ENCODE measurements at places on chromosomes 2 and 18.

- no peak for DNase-seq
These were observed 31.7 kb downstream of the SLC40A1 start for GRCh38 chr2:189548666-189549448.

DNA sequence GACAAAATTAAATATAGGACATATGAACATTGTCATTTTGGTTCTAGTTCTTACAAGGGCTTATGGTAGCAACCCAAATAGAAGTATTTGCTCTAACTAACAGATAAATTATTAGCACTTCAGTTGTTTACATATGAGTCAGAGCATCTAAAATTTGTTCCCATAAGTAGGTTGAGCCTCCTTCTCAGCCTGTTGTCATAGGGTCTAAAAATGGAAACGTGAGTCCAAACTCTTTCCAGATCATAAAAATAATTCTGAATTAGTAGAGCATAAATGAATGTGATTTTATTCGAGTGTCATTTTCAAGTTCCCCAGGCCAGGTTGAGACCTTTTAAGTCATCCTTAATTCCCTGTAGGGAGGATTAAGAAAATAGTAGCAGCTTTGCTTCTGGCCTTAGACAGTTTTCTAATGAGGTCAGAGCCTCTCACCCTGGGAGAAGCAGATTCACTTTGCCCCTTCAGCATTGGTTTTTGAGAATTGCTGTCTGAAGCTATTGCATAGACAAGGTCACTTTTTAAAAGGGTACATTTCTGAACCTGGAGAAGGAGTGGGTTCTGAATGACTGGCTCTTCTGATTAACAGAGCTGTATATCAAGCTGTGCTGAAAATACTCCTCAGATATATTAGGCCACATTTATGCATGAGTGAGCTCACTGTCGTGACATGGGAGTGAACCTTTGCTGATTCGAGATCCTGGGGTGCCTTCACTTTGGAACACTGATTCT is 164.3 kb downstream of the NEDD4L start:
- DNase-seq = no peak

DNA sequence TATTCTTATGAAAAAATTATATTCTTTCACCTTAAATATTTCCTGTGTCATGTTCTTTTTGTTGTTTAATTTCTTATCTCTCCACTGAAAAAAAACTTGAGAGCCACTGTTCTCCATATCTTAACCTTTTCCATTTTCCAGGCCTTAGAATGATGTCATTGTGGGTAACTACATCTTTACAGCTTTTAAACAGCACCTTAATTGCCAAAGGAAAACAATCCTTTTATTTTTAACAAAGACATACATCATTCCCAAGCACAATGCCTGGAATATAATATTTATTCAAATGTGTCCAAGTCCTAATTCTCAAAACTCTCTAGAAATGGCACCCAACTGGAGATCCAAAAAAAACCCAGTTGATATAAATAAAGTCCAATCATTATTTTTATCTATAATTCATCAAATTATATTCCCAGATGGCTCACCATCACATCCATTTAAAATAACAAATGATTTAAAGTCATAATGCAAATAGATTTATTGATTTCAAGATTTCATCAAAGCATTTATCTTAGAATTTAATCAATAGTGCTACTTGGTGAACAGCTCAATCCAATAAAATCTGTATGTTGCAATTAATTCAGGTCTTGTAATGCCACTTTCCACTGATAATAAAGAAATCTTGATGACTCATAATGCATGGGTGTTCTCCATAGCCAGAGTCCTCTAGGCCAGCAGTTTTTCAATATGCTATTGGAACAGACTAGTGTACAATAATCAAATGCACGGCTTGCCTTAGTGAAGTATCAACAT is 107.1 kb upstream of the MAPRE2 start:
- no peak for DNase-seq

GRCh38 chr18:58522132-58522531 is 106.8 kb downstream of the ALPK2 start:
- no peak for DNase-seq

DNA sequence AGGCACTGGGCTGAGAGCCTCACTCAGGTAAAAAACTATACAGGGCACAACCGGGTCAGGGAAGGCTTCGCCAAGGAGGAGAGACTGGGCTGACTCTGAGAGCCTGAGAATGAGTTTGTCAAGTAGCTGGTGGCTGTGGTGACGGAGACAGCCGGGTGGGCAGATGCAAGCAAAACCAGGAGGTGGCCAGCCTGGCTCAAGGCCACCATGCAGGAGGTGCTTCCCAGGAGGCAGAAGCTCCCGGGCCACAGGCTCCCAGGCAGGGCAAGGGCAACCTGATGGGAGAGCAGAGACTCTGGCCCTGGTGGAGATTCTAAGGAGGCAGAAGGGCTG is 2.9 kb upstream of the INHBB start:
- no peak for DNase-seq

DNA sequence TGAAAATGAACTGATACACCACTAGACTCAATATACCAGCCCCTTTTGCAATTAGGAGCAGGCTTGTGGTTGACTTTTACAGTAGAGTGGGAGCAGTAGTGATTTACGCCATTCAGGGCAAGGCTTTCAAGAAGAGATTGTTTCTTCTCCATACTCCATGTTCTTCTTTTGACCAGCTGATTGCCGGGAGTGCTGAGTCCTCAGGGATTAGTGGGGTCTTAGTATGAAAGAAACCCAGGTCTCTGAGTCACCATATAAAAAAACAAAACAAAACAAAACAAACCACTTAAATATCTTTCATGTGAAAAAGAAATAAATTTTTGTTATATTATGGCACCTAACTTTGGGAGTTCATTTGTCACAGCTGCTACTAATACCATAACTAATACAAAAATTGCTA is 465.6 kb upstream of the TRIB2 start:
- no peak for DNase-seq

GRCh38 chr2:203999835-204000234 is 63.3 kb downstream of the ICOS start:
- DNase-seq = no peak

DNA sequence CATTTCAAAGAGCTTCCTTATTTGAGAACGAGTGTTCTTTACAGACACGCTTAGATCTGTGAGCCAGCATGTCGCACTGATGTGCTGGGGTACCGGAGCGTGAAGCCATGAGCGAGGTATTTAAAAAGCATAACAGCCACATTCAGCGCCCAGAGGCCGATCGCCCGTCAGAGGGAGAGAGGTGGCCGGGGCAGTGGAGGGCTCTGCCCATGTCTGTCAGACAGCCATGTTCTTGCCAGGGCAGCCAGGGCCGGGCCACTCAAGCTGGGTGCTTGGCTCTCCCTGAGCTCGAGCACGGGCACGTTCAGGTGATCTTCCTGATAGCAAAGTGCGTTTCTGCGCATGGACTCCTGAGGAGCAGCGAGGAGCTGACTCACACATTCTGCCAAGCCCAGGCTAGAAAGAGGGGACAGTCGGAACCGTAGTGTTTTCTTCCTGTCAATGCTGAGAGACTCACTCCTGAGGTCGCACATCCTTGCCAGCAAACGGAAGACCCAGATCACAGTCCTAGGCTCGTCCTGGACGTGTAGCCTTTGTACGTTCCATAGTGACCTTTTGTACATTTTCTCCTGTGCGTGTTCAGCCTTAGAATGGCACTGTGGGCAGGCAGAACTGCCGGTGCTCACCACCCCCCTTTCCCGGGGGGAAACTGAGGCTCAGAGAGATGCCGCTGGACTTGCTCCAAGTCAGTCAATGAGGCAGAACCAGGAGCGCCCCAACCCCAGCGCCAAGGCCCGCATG is 100.7 kb downstream of the NFATC1 start:
- DNase-seq = no peak

DNA sequence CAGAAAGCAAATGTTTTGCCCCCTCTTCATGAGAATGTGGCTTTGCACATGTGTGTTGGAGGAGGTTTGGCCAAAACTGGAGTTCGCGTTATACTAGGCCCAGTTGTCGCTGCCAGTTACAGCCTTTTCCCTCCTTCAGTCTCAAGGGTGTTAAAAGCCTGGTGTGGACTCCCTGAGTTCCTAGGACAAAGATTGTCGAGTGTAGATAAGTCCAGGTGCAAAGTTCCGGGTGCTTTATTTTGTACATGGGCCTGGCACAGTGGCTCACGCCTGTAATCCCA is 542 bp upstream of the RNF103 start:
- DNase-seq = no peak

DNA sequence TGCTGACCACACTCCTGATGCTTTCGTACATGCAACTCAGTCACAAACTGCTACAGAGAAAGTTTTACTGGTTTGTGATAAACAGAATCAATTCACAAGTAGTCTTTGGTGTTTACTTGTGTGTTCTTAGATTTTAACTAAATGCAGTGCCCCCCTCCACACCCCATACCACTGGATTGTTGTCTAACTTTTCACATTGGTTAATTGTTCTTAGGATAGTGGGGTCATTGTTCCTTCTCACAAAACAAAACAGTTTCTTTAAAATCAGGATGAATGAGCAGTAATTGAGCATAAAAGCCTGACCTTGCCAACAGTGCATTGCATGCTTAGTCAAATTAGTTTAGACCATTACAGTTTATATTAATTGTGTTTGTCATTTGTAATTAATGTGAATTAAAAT is 14.1 kb upstream of the PNPT1 start:
- DNase-seq = no peak

- no peak for DNase-seq
These were observed 21.4 kb downstream of the SP3 start for GRCh38 chr2:173943738-173944137.

DNA sequence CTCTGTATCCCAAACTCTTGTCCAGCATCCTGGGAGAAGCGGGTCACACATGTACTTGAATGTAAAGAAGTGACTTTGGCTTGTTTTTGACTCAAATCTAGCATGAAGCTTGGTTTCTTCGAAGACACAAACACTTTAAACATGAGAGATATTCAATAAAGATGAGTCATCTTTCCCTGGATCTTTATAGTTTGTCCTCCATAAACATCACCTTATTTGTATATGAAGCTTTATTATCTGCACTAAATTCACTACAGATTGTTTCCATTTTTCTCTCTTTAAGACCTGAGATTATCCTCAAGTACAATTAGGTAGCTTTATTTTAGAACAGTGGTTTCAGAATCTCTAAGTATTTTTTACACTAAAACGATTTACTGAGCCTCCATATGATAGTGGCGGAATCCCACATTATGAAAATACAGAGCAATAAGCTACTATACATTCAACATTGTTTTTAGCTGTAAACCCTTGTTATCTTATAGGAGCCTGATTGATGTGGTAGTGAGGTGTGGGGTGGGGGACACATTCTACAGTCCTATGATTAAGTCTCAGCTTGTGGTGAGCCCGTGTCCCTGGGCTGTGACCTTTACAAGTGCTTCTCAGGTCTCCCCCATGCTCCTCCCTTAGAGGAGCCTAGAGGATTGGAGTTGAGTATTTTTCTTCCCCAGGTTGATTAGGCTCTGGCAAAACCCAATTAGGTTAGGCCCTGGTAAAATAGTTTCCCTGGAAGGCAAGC is 79.6 kb upstream of the RAPGEF4 start:
- no peak for DNase-seq

- no peak for DNase-seq
These were observed 48.5 kb upstream of the ALKAL2 start for GRCh38 chr2:336360-336759.

DNA sequence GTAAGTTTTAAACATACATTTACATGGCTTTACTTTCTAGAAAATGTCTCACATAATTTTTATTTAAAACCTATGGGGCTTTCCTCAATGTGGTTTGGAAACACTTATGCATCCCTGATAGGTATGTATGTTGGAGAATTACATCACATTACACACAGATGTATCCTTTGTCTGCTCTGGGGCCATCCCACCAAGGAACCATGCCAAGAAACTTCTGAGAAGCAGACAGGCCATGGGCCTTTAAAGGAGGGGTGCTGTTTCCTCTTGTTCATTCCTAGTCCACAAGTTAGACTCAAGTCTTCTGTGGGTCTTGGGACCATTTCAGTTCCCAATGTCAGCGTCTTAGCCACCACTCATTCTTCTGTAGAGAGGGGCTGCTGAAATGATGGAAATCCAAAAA is 162.0 kb upstream of the SETBP1 start:
- DNase-seq = no peak

DNA sequence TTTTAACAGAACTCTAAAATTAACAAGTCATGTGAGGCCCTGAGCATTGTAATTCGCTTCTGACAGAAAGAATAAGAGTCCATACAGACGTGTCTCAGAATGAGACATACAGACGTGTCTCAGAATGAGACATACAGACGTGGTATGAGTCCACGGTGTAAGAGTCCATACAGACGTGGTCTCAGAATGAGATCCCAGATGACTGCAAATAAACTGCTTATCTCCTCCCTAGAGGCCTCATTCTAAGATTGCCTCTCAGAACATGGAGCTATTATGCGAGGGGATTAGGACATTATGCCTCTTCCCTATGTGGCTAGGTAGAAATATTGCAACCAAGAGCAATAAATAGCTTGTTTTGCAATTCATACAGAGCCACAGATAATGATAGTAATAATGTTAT is 63.9 kb downstream of the NEB start:
- no peak for DNase-seq

DNA sequence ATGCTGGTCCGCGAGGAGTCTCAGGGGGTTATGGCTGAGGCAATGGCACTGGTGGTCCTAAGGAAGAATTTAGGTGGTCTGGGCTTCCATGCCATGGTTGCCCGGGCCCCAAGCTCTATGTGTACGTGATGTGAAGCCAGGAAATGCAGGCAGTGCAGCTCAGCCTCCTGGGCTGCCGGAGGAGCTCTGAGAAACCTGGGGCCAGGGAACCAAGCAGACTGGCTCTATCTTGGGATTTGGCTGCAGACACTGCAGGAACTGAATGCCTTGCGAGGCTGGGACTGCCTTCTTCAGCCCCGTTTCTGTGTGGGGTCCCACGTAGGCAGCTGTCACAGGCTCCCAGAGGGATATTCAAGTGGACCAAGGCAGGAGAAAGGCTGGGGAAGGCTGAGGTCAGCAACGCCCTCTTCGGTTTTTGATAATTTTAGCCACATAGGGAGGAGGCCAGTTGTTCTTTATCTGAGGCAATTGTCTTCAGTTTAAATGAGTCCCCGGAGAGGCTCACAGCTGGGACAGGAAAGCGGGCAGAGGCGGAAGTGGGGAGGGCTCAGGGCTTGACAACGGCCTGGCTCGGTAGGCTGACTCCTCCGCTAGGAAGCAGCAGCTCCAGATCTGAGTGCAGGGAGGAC is 77.7 kb downstream of the RHOB start:
- DNase-seq = no peak

DNA sequence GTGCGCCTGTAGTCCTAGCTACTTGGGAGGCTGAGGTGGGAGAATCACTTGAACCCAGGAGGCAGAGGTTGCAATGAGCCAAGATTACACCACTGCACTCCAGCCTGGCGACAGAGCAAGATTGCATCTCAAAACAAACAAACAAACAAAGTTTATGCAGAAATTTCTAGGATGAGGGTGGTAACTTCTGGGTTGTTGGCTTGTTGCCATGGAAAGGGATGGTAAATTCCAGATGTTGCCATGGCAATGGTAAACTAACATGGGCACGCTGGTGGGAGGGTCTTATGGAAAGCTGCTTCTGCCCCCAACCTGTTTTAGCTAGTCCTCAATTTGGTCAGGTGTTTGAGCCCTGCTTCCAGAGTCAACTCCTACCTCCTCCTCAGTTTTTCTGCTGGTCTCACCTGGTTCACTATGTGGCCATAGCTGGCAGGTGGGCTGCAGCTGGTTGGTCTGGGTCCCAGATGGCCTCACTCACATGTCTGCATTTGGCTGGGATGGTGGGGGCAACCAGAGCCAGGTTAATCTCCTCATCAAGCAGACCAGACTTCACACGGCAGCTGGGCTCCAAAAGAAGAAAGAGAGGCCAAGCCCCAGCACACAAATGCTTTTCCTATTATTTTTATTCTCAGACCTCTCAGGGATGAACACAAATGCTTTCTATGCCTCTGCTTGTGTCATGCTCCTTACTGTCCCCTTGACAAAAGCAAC is 26.6 kb upstream of the TEX44 start:
- no peak for DNase-seq

- DNase-seq = no peak
These were observed 18.1 kb downstream of the NABP1 start for GRCh38 chr2:191696001-191696400.
